ENCODE measurements at places on chromosomes 16 and 17.

- no peak for DNase-seq
Measured at GRCh38 chr16:47250983-47251382, 107.2 kb upstream of the NETO2 start.

DNA sequence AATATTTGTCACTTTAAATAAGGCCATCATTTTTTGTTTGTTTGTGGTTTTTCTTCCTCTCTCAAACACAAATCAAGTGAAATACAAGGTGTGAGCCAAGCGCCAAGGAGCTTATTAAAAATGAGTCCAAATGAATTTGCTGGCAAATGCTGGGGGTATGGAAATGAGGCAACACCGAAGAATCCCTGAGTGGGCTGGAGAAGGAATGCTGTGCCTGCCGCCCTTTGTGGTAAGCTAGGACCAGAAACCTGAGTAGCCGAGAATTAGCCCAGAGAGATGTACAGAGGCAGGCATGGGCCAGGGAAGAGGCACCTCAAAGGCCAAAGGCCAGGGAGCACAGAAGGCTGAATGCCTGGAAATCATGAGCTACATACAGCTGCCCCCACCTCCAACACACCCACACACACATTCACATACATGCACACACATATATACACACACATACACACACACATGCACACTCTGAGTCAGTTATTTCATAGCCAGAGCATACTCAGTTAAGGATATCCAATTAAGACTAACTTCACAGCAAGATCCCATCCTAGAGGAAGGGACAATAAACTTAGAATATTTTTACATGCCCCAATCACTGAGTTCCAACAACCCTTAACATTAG lies 266.1 kb upstream of the DYNLRB2 start:
- no peak for DNase-seq

DNA sequence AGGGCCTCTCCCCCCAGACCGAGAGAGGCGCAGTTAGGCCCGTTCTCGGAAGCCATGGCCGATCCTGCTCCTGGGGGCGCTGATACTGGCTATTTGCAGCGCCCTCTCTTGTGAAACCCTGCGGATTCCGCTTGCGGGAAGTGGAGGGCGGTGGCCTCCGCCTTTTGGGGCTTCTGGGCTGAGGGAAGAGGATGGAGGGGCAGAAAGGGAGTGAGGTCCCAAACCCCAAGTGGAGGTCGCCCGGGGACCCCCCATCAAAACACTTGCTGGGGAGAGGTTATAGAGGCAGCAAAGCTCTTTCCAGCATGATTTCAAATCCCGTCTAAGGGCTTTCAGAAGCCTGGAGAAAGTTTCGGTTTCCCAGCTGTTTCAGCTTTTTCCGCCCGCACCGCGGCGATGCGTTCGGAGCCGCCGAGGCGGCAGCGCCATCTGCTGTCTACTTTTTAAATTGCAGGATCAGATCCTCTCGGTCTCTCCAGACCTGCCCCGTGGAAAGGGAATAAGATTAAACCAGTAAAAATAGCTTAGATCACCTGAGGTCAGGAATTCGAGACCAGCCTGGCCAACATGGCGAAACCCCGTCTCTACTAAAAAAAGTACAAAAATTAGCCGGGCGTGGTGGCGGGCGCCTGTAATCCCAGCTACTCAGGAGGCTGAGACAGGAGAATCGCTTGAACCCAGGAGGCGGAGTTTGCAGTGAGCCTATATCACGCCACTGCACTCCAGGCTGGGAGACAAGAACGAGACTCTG lies 15.8 kb downstream of the SNX20 start:
- peak; percentile 72 for DNase-seq

DNA sequence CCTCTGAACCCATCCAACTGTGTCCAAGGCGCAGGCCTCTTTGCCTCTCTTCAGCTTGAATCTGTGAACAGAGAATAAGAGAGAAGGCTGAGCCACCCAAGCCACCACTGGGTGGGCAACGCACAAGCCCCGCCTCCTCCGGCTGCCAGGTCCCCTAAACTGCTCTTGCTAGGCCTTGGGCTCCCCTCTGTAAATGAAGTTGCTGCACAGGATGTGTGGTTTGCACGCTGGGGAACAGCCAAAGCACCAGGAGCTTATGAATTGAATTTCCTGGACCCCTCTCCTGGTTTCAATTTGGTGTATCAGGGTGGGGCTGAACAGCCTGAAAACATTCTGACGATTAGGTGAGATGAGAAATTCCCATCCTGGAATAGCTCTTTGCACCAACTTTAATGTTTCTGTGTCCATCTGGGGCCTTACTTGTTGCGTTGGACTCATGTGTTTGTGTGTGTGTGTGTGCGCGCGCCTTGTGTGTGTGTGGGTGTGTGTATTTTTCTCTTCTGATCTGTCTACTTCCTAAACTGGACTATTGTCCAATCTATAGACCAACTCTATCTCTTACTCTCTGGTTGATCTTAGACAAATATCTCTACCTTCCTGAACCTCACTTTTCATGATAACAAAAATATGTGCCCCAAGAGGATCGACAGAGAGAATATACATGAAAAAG lies 2.3 kb downstream of the CCL1 start:
- DNase-seq: no peak

DNA sequence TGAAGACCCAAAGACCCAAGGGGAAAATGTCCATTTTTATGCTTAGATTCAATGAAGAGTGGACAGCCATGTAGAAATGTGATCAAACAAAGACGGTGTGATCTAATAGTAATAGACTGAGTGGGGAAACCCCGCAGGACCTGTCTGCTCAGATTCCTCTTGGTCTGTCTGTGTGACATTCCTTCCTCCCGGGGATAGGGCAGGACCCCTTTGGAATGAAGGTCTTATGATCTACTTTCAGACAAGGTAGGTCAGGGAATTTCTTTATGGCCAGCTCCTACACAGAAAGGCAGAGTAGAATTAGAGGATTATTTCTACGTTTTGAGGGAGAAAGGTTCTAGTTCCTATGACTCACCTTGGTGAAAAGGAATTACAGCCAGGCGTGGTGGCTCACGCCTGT lies 267.6 kb downstream of the STX8 start:
- DNase-seq: no peak

- no peak for DNase-seq
Measured at GRCh38 chr17:76054112-76054476, 18.2 kb downstream of the SRP68 start.

- no peak for DNase-seq
Measured at GRCh38 chr17:14777291-14777690, 476.4 kb downstream of the HS3ST3B1 start.

DNA sequence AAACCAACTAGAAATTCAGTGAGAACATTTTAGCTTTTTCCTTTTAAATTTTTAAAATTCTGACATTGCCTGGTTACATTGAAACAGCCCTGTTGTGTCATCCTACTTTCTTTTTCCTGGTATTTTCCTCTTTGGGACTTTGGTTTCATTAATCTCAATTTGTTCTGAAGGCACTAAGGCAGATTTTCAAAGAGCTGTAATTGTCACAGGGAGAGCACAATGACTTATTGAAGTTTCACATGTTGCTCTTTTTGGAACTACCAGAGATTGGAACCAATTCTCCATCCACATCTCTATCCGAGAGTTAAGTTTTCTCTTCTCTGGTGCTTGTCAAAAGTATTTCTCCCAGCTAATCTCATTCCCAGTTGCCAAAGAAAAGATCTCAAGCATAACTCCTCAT lies 144.7 kb upstream of the TBX2 start:
- no peak for DNase-seq

GRCh38 chr17:27466376-27466742 lies 10.1 kb downstream of the KSR1 start:
- no peak for DNase-seq

Data from central memory CD8-positive, alpha-beta T cell (primary cell).